ENCODE measurements at places on chromosomes 5 and 9. TPM values are rescaled to one million over a fixed set of nuclear protein-coding genes. Genes with fewer than 3 reads are reported as not detected.

- no peak for DNase-seq
These were observed 93.9 kb downstream of the PDE8B start for GRCh38 chr5:77304388-77304787.

DNA sequence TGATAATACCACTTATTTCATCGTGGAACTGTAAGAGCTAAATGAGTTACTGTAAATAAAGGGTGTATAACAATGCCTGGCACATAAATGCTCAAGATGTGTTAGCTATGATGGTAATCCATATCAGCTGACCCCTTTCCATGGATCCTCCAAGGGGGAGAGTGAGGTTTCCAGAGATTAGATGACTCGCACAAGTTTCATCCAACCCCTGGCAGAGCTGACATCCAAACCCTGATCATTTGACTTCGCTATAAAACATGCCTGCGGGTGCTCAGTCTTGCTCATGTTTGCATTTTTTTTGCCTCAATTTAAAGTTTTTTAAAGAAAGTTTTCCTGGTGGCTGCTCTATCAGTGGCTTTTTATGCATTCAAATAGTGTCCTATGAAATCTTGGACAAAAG is 145.7 kb upstream of the SMIM23 start:
- no peak for DNase-seq

DNA sequence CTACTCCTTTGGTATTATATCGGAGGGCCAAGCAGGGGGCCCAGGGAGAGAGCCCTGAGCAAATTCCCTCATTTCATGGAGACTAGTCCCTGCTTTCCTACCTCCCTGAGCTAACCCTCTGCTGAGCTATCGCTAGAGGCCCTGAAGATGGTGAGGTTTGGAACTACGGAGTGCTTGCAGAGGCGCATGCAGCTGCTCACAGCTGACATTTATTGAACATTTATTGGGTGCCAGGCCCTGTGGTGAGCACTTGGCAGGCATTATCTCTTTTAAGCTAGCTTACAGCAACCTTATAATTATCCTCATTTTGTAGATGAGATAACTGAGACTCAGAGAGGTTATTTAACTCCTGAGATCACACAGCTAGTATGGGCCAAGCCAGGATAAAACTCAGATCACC is 9.8 kb downstream of the FAT2 start:
- DNase-seq = no peak

- DNase-seq = peak; percentile 12
These were observed 127.6 kb upstream of the NMUR2 start for GRCh38 chr5:152532714-152533113.

EEIG1 gene
- 55.2 TPM for polyA plus RNA-seq

AQP3 gene
- polyA plus RNA-seq = 103 TPM

ADAMTSL2 gene
- 0.69 TPM for polyA plus RNA-seq

ZNF608 gene
- polyA plus RNA-seq = 44.2 TPM

DNA sequence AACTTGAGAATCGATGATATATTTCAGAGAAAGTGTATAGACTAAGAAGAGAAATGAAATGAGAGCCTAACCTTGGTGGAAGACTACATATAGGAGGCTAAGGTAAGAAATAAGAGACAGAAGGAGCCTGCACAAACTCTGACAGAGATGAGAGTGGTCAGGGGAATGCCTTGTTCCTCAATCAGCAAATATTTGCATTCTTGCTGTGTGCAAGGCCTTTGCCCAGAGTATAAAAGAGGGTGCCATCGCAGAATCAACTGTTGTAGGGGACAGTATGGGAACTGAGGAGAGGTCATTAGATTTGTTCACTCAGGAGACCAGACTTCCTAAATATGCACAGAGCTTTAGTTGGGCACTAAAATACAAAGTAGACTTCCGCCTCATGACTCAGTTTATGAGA is 137.2 kb downstream of the ATG10 start:
- DNase-seq = no peak

GRCh38 chr5:126847456-126847820 is 70.5 kb downstream of the LMNB1 start:
- no peak for DNase-seq

CDH9 gene
- 0.91 TPM for polyA plus RNA-seq

DNA sequence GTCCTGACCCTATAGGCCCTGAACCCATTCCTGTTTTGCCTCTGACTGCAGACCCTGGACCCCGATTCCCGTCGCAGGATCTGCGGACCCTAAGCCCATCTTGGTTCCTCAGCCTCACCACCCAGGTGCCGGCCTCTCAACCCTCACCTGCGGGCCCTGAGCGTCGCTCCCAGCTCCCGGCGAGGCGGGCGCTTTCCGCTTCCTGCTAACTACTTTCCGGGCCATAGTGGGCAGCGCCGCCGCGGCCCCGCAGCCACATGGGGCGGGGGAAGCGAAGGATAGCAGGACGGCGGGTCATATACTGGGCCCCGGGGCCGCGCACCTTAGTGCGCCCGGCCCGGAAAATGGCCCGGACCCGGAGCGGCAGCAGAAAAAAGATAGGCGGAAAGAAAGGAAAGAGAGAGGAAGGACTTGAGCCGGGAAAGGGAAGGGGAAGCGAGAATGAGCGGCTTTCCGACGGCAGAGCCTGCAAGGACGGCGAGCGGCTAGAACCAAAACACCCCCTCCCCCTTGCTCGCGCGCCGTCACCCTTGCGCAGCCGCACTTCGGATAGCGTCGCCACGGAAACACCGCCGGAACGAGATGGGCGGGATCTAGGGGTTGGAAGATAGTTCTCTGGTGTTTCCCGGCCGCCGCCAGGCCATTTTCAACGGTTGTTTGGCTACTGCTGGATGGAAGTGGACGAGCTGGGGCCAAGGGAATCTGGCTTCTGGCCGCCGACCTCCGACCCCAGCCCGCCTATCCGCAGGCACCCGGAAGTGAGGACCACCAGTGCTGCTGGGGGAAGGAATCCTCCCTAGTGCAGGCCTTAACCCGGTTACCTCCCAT is at the start of gene DCAF12:
TSS of gene DCAF12 (minus strand) at position 492 of the 828 bp plus-strand sequence. CDS start at position 225, 267 bp downstream.
- peak; percentile 93 for DNase-seq

C9 gene
- polyA plus RNA-seq = 0.04 TPM

EHMT1 gene
- 38.7 TPM for polyA plus RNA-seq

DNA sequence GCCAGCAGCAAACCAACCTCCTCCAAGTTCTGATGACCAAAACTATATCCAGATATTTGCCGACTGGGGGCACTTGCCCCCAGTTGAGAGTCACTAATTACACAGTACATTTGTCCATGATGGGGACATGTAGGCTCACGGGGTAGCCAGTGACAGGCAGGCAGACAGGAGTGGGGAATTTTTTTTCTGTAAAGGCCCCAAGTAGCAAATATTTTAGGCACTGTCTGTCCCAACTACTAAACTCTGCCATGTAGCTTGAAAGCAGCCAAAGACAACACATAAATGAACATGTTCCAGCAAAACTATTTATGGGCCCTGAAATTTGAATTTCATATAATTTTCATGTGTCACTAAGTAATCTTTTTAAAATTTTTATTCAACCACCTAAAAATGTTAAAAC is 80.7 kb downstream of the GRIA1 start:
- DNase-seq = no peak

PCDHB7 gene
- polyA plus RNA-seq = 1.3 TPM

DNA sequence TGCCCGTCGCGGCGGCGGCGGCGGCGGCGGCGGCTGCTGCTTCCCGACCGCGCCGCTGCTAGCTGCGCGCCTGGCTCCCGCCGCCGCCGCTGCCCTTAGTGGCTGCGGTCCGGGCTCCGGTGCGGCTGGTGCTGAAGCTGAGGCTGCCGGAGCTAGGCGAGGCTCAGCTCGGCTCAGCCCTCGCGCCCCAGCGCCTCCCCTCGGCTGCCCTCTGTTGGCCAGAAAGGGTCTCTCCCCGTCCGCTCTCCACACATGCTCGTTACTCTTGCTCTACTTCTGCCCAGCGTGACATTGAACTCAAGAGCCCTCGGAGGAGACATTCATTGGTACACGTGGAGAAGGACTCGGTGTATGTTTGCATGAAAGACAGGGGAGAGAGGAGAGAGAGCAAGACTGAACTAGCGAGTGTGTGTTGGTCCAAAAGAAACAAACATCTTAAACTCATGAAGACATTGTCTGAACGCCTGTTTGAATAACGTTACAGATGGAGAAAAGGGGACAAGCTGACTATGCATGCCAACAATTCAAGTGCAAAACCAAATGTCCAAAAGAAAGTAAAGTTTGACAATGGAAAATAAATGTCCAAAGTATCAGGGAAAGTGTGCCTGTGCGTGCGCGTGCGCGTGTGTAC is at the start of gene HCN1:
TSS of gene HCN1 (minus strand) at position 175 of the 631 bp plus-strand sequence.
- DNase-seq = peak; percentile 70

ABCA2 gene
- polyA plus RNA-seq = 25.3 TPM

DNA sequence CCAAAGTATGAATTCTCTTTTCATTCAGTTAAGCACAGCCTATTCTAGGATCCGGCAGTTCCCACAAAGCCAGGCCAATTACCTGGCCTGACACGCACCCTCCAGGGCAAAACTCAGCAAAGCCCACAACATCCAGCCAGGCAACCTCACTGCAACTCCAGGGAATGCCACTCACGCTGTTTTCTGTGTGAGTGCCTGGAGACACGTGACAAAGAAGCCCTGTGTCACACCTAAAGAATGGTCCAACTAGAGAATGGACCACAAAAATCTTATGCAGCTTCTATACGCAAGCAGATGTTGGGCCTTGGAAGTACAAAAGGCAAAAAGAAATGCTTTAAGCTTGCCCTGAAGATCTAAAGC is 20.2 kb downstream of the RETREG1 start:
- no peak for DNase-seq

CDC20B gene
- polyA plus RNA-seq = 0.15 TPM

DNA sequence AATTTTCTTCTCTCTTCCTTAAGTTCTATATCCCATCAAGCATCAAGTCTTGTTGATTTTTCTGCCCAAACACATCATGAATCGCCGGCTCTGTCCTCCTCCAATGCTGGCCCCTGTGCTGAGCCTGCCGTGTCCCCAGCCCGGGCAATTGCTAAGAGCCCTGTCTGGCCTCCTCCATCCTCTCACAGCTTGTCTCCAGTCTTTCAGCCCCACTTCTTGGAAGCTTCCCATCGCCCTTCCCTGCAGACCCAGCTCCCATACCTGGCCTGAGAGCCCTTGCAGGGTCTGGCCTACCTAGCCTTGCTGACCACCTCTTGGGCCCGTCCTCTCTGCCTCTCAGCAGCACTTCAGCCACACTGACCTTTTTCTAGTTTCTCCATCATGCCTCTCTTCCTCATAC is 61.9 kb downstream of the COL15A1 start:
- no peak for DNase-seq

TAF11L5 gene
- polyA plus RNA-seq = not detected

AK1 gene
- polyA plus RNA-seq = 20.6 TPM

RBM27 gene
- 17.8 TPM for polyA plus RNA-seq
